ENCODE measurements at places on chromosomes 16 and 17. TPM values are rescaled to one million over a fixed set of nuclear protein-coding genes. Genes with fewer than 3 reads are reported as not detected.

The OR4D1 gene
- not detected for total RNA-seq

The RTN4RL1 gene
- total RNA-seq: 5.8 TPM

The C17orf78 gene
- not detected for total RNA-seq

The LPO gene
- total RNA-seq: not detected

- no peak for DNase-seq
Observed at GRCh38 chr16:17828012-17828411, 357.3 kb upstream of the XYLT1 start.

DNA sequence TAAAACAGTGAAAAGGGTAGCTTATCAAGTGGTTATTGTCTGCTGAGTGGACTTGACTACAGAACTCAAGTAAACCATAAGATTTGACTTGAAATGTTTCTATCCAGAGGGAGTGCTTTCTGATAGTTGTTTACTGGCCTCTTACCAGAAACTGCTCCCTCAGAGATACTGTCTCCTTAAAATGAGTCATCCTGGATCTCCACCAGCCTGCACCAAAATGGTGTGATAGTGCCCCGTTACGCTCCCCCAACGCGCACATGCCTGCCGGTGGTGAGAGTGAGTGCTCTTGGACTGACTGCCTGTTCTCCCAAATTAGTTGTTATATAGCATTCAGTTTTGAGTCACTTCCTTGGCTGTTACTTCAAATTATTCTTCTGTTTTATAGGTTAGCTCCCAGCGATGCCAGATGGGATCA lies 22.9 kb downstream of the PRCD start:
- DNase-seq: no peak

DNA sequence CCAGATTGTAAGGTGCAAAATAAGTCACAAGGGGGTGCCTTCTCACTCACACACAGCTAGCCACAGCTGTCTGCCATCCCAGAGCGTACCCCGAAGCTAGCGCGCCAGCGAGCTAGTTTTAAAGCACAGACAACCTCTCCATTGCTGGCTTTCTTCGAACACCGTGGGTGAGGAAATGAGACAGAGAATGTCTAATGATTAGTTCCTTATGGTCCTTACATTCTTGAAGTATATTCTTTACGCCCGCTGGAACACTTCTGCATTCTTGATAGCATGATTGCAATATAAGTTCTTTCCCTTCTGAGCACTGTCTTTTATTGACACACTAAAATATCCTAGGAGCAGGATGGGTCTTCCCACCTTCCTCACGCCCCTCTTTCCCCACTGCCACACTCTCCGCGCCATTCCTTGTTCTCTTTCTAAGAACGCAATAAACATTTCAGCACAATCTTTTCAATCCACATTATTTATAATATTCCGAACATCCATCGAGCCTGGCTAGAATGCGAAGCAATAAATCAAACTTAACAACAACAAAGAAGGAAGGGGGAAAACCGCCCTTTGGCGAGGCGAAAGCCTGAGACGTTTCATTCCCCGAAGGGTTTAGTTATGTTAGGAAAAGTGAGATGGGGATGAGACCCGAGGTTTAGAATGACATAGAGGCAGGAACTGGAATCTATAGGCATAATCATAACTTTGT lies 251.3 kb downstream of the NTN1 start:
- no peak for DNase-seq

GRCh38 chr16:56915336-56916119 lies 16.4 kb upstream of the HERPUD1 start:
- no peak for DNase-seq

DNA sequence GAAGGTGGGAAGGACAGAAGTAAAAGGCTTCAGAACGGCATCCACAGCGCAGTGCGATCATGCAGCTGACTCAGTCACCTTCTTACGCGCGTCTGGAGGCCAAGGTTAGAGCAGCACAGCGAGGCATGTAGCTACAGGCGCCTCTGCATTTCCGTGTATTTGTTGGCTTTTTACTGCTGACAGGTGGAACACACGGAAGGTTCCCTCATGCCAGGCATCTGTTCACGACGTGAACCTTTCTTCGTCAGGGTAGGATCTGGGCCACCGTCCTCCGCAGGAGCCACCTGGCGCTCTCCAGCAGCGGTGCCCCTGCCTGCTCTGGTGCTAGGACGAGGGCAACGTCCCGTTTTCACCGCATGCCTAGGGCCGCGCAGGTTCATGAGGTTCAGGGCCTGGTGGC lies 15.3 kb downstream of the TMEM204 start:
- DNase-seq: no peak

- no peak for DNase-seq
Observed at GRCh38 chr16:11547118-11547916, 39.4 kb downstream of the LITAF start.

- DNase-seq: no peak
Observed at GRCh38 chr17:50208611-50209061, 7.2 kb upstream of the COL1A1 start.

DNA sequence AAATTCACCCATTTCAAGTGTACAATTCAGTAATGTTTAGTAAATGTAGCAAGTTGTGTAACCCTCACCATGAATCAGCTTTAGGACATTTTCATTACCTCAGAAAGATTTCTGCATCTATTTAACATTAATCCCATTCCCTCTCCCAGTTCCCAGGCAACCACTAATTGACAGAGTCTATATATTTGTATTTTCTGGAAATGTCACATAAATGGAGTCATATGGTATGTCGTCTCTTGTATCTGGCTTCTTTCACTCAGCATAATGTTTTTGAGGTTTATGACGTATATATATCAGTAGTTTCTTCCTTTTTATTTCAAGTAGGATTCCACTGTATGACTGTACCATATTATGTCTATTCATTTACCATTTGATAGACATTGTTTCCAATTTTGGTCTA lies 199.8 kb downstream of the CYB561 start:
- DNase-seq: no peak

All from sciatic nerve (tissue), 2 donors.